Stimulated activated CD4-positive, alpha-beta T cell treated with anti-CD3 and anti-CD28 coated beads, Interleukin-2, amount 100 ng/mL, for 24 hours (primary cell): ENCODE measurements at places on chromosomes 1 and 21.
A peak's percentile ranks its signal among the peaks of the same experiment; 100 is the strongest.

GRCh38 chr1:10253755-10254154 is 43.4 kb downstream of the KIF1B start:
- no peak for DNase-seq

- no peak for DNase-seq
These were observed 169.2 kb upstream of the HP1BP3 start for GRCh38 chr1:20956272-20956671.

GRCh38 chr21:24897883-24898282 is 709.4 kb downstream of the MRPL39 start:
- no peak for DNase-seq

GRCh38 chr1:55118651-55119329 is 79.4 kb downstream of the PCSK9 start:
- DNase-seq, result no peak

DNA sequence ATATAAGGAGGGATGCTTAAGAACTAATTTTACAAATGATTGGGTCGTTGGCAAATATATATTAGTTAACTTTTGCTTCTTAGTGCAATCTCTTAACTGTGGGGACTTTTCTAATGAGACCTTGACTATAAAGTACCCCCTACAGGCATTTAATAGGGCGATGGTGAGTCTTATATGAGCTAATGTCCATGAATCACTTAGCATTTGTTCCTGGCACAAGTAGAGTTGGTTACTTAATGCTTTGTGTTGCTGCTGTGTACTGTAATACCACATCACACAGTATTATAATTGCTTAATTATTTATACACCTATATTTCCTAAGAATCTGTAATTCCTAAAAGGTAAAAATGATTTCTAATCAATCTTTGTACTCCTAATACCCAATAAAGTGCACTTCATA is 25.3 kb upstream of the TMCO1 start:
- DNase-seq, result no peak

GRCh38 chr1:151989211-151989862 is 4.3 kb downstream of the S100A10 start:
- peak; percentile 51 for DNase-seq

DNA sequence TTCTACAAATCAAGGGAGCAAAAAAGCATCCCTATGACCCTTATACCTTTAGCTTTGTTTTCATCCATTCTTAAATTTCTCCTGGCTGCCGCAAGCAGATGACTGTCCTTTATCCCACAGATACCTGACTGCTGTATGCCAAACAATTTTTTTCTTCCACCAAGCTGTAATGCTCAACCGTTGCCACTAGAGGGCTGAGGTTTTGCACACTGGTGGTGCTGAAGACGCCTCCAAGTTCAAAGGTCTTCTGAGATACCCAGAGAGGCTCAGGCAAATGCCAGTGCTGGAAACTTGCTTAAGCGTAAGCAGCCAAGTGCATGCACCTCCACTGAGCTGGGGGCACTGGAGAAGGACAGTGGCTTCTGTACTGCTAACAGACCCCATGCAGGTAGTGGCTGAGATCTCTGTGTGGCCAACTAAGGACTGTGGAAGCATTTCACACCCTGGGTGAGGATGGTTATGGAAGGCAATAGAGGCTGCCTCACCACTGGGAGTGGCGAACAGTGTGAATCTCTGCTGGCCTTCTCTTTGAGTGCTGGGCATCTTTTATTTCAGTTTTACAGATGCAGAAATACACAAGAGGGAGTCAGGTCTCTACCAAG is 28.5 kb downstream of the CNIH3 start:
- peak; percentile 60 for DNase-seq

DNA sequence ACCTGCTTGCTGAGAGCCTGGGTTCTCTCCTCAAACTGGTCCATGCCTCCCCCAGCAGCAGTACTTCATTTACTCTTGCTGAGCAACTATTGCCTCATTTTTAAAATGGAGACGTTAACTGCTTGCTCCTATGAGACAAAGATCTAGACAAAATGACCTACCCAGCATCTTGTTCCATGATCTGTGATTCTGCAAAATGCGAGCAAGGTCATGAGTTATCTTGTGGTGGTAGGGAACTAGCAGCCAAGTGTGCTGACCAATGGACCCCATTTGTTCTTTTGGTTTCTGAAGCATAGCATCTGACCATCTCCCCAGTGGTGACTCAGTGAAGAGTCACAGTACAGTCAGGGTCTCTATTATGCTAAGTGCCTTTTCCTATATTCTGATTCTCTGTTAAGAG is 40.4 kb downstream of the TBX15 start:
- DNase-seq, result no peak

GRCh38 chr1:111833334-111833733 is 77.6 kb downstream of the DDX20 start:
- no peak for DNase-seq

- DNase-seq, result no peak
These were observed 42.9 kb downstream of the DAB1 start for GRCh38 chr1:57380923-57381322.

DNA sequence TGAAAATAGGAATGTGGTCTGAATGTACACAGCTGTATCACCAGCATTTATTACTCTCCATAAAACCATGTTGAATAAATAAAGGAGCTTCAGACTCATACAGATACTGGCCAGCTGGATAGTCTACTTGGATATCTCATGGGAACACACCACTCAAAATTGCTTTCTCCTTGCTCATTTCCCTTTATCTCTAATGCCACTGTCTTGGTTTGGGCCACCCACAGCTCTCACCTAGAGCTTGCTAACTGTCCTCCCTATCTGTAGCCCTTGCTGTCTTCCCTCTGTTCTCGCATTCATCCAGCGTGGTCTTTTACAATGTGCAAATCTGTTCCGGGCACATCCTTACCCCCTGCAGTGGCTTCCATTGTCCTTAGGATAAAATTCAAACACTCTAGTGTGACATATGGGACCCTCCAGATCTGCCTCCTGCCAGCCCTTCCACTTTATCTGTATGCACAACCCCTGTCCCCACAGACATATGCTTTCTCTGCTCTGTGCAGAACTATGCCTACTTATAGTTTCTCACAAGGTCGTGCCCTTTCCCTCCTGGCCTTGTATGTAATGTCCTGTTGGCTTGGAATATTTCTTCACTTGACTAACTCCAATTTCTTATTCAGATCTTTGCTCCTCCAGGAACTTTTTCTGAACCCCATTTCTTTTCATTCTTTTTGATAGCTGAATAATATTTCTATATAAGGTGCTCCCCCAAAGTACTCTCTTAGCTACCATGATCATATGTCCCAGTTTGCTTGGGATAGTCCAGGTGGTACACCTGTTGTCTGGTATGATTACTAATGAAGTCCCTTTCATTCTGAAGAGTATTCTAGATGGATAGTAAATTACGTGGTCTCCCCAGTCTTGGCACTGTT is 2.9 kb downstream of the FLVCR1 start:
- DNase-seq, result no peak

DNA sequence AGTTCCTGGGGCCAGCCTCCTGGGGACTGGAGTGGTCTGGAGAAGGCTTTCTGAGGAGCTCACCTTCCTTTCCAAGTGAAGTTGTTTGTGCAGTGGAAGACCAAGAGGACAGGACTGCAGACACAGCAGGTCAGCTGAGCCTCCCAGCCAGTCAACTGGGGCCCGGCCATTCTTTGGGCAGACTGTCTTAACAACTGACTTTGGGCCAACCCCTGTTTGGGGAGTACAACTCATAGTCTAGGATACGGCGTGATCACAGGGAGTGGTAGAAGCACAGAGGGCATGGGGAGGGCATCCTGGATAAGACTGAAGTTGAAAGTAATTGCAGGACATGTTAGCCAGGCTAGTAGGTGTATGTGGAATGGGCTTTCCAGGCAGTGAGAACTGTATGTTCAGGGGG is 50.3 kb downstream of the PGM1 start:
- no peak for DNase-seq
